ENCODE measurements at places on chromosomes 12 and 14. TPM values are rescaled to one million over a fixed set of nuclear protein-coding genes. Genes with fewer than 3 reads are reported as not detected.

GLIPR1 gene
- total RNA-seq: 24.6 TPM

PTPRO gene
- total RNA-seq: 0.12 TPM

SLCO1B1 gene
- 0.39 TPM for total RNA-seq

KIF26A gene
- 3.0 TPM for total RNA-seq

CPM gene
- total RNA-seq: 5.2 TPM

PMCH gene
- total RNA-seq: not detected

MEG3 gene
- total RNA-seq: 53.8 TPM

SLC35F4 gene
- not detected for total RNA-seq

RFLNA gene
- not detected for total RNA-seq

TMPRSS12 gene
- total RNA-seq: not detected

SIX4 gene
- total RNA-seq: 1.7 TPM

NKX2-1 gene
- total RNA-seq: not detected

PTGER2 gene
- total RNA-seq: 2.7 TPM

FAM90A1 gene
- total RNA-seq: 0.12 TPM

TMTC1 gene
- 0.05 TPM for total RNA-seq

BDKRB1 gene
- 0.47 TPM for total RNA-seq

TMEM179 gene
- 0.39 TPM for total RNA-seq

KCNMB4 gene
- 0.26 TPM for total RNA-seq

TPH2 gene
- total RNA-seq: not detected

FSCB gene
- total RNA-seq: not detected

GALC gene
- total RNA-seq: 10.2 TPM

TSHR gene
- not detected for total RNA-seq

ACSM4 gene
- not detected for total RNA-seq

LALBA gene
- not detected for total RNA-seq

LMNTD1 gene
- total RNA-seq: not detected

SLC5A8 gene
- total RNA-seq: not detected

DAO gene
- total RNA-seq: not detected

CHST11 gene
- 18.9 TPM for total RNA-seq

CAPZA3 gene
- total RNA-seq: not detected

HOXC6 gene
- 3.4 TPM for total RNA-seq

OTOGL gene
- not detected for total RNA-seq

ABCC9 gene
- 0.08 TPM for total RNA-seq

HOXC4 gene
- total RNA-seq: 3.4 TPM

DLGAP5 gene
- total RNA-seq: 32.8 TPM

TAS2R8 gene
- total RNA-seq: not detected

FAM186B gene
- 0.19 TPM for total RNA-seq

VWF gene
- 0.17 TPM for total RNA-seq

CCND2 gene
- 0.12 TPM for total RNA-seq

ESPL1 gene
- 19.0 TPM for total RNA-seq

GLT8D2 gene
- total RNA-seq: 0.22 TPM

CEP128 gene
- total RNA-seq: 5.3 TPM

KRT7 gene
- 5,579 TPM for total RNA-seq

OVCH1 gene
- total RNA-seq: not detected

MYH6 gene
- total RNA-seq: 0.08 TPM

DPY19L2 gene
- total RNA-seq: 1.2 TPM

KRT85 gene
- 0.06 TPM for total RNA-seq

RTL1 gene
- 0.15 TPM for total RNA-seq

MGP gene
- not detected for total RNA-seq

CLEC6A gene
- total RNA-seq: not detected

ANKS1B gene
- total RNA-seq: 0.35 TPM

CD9 gene
- 271 TPM for total RNA-seq

IRF9 gene
- 16.9 TPM for total RNA-seq

SMOC1 gene
- 17.4 TPM for total RNA-seq

PTPN21 gene
- 9.0 TPM for total RNA-seq

TMCC3 gene
- 1.1 TPM for total RNA-seq

AICDA gene
- total RNA-seq: 0.07 TPM

BEST3 gene
- 1.8 TPM for total RNA-seq

CYP46A1 gene
- total RNA-seq: 0.25 TPM

BATF gene
- total RNA-seq: not detected
